ENCODE measurements at places on chromosomes 13 and 19.

DNA sequence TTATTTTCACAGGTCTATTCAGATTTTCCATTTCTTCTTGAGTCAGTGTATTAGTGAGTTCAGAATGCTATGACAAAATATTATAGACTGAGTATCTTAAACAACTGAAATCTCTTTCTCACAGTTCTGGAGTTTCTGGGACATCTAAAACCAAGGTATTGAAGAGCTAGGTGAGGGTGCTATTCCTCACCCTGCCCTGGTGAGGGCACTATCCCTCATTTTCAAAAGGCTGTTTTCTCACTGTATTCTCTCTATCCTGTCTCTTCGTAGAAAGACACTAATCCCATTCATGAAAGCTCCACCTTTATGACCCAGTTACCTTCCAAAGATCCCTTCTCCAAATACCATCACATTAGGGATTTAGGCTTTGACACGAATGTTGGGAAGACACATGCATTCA lies 1617.1 kb downstream of the PCDH9 start:
- no peak for DNase-seq

GRCh38 chr13:63167699-63168337 lies 1752.2 kb upstream of the PCDH20 start:
- no peak for DNase-seq

DNA sequence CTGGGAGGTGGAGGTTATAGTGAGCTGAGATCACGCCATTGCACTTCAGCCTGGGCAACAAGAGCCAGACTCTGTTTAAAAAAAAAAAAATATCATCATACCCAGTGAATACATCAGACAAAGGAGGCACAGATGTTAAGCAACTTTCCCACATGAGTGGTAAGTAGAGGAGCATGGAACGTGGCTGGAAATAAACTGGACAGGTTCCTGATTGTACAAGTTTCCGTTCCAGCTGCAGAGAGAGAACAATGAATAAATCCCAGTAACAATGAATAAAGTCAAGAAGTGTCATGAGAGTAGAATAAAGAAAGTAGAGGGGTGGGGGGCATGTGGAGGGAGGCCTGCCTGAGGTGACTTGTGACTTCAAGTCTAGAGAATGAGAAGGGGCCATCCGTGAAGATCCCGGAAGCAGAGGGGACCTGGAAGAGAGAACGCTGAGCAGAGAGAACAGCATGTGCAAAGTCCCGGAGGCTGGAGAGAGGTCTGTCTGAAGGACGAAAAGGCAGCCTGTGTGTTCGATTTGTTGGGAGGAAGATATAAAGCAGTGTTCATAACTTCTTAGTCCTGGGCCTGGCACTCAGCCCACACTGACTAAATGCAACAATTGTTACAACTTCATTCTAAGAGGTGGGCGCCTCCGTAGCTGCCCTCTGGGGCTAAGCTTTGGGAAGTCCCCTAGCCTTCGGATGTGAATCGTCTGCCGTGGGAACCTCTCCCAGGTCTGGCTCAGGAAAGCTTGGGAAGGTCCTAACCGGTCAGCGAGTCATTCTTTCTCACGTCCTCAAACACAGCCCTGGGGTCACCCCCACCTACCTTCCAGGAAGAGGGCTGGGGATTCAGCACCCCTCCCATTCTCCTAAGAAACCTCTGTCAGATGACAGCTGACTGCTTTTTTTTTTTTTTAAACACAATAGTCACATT lies 15.3 kb upstream of the ARHGEF18 start:
- no peak for DNase-seq

GRCh38 chr19:16715611-16716010 lies 4.0 kb upstream of the NWD1 start:
- DNase-seq, result no peak

GRCh38 chr19:55603115-55603514 lies 2.3 kb upstream of the ZNF865 start:
- DNase-seq, result no peak

DNA sequence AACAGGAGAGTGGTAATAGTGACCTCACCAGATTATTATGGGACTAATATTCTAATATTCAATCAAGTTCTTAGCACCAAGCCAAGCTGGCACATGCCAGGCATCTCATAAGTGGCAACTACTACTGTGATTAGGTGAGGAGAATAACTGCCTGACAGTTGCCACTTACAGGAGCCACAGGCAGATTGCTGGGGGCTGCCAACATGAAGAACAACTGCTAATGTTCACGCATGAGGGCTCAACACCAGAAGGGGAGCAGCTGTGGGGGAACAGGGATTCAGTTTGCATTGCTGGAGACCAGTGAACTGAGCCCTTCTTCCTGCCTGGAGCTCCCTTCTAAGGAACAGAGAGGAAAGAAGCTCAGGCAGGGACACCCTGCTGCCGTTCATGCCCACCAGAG lies 504.5 kb downstream of the FOXO1 start:
- DNase-seq, result no peak

- peak; percentile 74 for DNase-seq
These were observed at the start of gene CELF5 for GRCh38 chr19:3224346-3225168. CELF5 (plus strand) TSS chr19:3224661; CDS start chr19:3224740, 79 bp downstream.

- DNase-seq, result no peak
These were observed 39.6 kb downstream of the ANKRD10 start for GRCh38 chr13:110875241-110875640.

GRCh38 chr13:24134757-24135156 lies 25.8 kb upstream of the SPATA13 start:
- DNase-seq, result no peak

DNA sequence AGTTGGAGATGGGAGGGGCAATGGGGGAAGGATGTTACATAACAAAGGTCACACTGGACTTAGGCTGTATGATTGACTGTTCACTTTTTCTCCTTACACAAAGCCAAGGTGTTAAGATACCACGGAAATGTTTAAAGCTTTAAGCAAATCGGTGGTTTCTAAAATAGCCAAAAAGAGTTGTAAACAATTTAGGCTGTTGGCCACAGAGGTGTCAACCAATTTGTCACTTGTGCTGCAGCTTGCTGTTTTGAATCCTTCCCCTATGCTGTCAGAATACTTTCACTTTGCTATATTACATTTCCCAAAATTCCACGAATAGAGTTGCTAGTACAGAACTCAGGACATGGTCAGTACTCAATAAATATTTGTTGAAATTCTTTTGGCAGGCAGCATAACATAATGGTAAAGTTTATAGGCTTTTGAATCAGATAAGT lies 149.3 kb downstream of the VWA8 start:
- no peak for DNase-seq

DNA sequence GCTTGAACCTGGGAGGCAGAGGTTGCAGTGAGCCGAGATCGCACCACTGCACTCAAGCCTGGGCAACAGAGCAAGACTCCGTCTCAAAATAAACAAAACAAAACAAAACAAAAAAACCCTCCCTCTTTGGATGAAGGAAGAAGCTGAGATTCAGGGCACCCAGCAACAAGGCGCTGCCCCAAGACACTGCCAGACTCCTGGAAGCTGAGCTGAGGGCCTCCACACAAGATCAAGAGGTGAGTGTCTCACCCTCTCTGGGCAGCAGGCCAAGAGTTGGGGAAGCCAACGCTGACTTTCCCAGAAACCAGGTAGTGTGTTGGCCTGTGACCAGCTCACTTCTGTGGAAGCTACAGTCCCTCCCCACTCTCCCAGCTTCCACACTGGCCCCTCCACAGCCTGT lies 3.7 kb upstream of the TYROBP start:
- peak; percentile 42 for DNase-seq

DNA sequence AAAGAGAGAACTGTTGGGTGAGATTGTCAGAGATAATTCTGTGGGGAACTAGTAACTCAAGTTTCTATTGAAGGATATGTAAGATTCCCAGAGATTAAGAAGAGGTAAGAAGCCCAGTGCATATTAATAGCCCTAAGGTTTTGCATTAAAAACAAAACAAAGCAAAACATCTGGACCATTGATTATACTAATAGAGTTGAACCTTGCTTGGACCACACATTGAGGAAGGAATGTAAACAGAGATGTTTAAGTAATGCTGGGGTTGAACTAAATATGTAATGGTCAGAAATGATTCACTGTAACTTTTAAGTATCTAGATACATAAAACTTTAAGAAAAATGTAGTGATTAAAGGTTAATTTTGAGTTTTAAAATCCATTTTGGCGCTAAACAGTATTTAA lies 1770.0 kb downstream of the PCDH9 start:
- no peak for DNase-seq

GRCh38 chr13:72634859-72635258 lies 92.6 kb downstream of the MZT1 start:
- DNase-seq, result no peak

DNA sequence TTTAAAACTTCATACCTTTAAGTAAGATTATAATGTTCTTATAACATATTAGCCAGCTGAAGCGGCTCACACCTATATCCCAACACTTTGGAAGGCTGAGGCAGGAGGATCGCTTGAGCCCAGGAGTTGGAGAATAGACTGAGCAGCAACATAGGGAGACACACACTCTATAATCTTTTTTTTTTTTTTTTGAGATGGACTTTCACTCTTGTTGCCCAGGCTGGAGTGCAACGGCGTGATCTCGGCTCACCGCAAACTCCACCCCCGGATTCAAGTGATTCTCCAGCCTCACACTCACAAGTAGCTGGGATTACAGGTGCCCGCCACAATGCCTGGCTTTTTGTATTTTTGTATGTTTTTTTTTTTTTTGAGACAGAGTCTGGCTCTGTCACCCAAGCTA lies 37.3 kb downstream of the SPRYD7 start:
- no peak for DNase-seq

DNA sequence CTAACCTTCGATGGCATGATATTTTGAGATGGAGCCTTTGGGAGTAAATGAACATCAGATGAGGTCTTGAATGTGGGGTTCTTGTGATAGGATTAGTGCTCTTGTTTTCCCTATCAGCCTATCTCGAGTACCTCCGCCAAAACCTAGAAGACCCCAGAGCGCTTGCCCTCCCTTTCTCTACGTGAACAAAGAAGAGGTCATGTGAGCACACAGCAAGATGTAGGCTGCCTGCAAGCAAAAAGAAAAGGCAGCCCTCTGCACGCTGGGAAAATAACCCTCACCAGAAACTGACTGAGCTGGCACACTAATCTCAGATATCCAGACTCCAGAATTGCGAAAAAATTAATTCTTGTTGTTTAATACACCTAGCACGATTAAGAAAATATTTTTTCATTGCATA lies 799.8 kb upstream of the SLC10A2 start:
- DNase-seq, result no peak

GRCh38 chr13:39144941-39145533 lies 106.8 kb downstream of the NHLRC3 start:
- peak; percentile 18 for DNase-seq

DNA sequence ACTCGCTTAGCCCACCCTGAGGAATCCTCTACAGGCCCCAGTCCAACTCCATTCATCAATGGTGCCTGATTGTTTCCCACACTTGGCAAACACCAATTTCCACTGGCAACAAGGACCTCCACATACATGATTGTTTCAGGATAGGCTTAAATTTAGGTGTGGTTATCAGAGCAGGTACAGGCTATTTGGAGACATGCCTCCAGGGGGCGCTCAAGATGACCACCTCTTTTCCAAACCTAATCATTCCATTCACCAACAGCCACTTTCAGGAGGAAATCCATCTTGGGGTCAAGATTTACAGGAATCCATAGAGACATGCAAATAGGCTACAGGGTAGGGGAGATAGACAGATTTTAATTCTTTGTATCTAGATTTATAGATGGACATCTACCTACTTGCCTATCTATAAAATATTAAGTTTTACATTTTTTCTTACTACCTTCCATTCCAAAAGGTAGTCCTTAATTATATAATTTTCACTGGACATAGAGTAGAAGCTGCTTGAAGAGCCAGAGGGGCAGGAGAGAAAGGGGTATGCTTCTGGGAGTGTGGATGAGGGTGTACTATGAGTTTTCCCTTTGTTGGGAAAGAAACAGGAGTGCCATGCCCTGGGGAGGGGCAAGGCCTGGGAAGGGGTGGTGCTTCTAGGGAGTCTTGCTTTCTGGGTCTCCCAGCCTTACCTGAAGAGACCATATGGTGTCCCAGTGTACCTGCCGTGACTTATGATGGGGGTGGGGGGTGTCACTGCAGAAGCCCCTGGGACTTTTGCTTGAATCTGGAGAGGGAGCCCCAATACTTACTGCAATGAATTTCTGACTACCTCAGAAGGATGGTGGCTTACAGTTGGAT lies 14.1 kb upstream of the PCDH8 start:
- DNase-seq, result peak; percentile 10

DNA sequence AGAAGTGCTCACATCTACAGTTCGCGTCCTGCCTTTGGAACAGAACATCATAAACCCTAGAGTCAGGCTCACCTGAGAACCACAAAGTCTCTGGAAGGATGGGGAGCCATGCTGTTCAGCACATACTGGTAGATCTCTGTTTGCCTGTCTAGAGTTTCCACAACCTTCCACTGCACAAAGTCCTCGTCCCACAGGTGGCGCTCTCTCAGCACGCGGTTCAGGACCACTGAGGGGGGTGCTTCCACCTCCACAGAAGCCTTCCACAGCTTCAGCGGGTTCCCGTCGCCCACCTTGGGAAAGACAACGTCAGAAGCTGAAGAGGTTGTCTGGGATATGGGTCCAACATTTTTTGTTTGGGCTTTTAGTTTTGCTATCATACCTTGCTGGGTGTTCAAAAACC lies 93.6 kb downstream of the KL start:
- no peak for DNase-seq

GRCh38 chr13:52455677-52456041 lies 381 bp downstream of the CKAP2 start:
- peak; percentile 83 for DNase-seq

GRCh38 chr13:79502859-79503468 lies 22.0 kb downstream of the NDFIP2 start:
- DNase-seq, result no peak

DNA sequence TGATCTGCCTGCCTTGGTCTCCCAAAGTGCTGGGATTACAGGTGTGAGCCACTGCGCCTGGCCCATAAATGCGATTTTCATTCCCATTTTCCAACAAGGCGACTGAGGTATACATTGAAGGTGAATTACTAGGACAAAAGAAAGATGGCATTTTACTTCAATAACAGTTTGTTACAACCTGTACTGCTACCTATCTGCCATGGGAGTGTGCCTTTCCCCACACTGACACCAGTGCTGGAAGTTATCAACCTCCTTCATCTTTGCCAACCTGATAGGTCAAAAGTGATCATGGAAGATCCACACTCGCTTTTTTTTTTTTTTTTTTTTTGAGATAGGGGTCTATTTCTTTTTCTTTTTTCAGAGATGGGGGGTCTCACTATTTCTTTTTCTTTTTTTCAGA lies 11.0 kb downstream of the CRX start:
- DNase-seq, result no peak

DNA sequence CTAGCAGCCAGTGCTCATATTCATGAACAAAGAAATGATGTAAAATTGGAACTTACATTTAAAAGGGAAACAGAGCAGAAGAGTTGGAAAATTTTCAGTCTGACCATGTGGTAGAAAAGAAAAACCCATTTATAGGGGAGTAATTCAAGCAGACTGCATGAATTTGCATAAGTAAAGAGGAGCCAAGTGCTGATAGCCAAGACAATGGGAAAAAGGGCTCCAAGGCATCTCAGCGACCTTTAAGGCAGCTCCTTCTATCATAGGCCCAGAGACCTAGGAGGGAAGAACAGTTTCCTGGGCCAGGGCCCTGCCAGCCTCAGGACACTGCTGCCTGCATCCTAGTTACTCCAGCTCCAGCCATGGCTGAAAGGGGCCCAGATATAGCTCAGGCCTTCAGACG lies 7.5 kb downstream of the DNAJC3 start:
- no peak for DNase-seq

All from stimulated activated naive CD8-positive, alpha-beta T cell treated with anti-CD3 and anti-CD28 coated beads, Interleukin-15, Interleukin-2, amounts not matched to agents 100 U/mL and 50 U/mL, for 24 hours (primary cell).